ENCODE measurements at places on chromosomes 2 and 18.

DNA sequence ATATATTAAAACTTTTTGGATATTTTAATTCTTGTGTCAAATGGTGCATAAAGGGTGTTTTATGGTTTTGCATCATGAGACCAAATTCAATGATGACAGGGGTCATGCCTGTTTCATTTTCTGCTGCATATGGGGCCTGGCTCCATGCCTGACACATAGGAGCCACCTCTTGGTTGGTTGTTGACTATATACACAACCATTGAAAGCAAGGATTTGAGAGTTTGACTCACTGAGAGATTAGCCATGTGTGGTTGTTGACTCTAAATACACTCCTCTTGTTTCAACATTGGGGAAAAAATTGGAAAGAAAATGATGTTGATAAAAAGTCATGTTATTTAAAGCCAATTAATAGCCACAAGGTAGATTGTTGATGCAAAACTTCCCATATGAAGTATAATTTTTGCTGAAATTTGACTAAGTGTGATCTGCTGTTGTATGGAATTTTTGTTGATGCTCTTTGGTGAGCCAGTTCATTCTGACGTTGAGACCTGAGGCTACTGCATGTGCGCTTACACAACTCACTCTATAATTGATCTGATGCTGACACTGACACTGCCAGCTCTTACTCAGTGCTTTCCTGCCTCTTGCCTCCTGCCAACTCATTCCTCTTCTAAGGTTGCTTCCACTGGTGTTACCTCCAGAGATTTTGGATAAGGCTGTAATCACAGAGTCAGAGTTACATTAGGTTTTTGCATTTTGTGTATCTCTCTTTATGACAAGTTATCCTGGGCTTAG is 446.2 kb upstream of the SLC14A2 start:
- peak; percentile 60 for DNase-seq

GRCh38 chr2:137173463-137173862 is 408.1 kb downstream of the THSD7B start:
- DNase-seq: peak; percentile 83

GRCh38 chr2:112924821-112925220 is 13.9 kb downstream of the IL37 start:
- DNase-seq: no peak

DNA sequence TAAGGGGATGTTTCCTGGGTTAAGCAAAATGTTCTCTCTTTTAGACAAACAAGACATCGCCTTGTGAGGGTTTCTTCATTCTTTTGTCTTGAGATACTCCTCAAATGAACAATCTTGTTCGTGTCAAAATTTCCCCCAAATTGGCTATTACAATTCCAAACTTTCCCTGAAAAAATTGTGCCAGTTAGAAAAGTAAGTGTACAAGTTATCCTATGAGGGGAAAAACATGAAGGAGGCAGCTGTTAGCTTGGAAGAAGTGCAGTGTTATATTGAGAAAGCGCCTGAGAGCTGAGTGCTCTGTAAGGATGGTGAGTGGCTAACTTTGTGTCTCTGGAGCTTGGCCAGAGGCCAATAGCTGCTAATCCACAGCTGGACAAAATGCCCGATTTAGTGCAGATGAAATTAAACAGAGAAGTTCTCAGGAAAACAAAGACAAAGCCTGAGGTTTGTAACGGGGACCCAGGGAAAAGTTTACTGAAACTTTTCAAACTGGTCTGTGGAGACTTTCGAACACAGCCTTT is 14.1 kb upstream of the PLEKHH2 start:
- DNase-seq: no peak

- DNase-seq: no peak
Observed at GRCh38 chr2:230075988-230076631, 7.4 kb upstream of the SLC16A14 start.

DNA sequence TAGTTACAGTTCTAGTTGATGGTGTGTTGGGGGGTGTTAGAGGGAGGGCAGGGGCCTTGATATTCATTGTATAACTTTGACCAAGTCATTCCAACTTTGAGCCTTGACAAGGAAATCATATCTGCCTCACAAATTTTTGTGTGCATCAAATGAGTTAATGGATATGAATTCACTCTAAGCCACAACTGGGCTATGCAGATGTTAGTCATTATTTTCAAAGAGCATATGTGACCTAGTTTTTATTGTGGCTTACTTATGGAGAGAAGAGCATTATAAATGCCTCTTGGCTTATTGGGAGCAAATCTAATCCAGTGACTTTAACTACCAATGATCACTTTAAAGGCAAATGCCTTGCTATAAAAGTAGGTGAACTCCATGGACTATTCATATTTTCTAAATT is 250.2 kb downstream of the LPIN1 start:
- peak; percentile 84 for DNase-seq

GRCh38 chr2:33226546-33226945 is 249.9 kb upstream of the RASGRP3 start:
- no peak for DNase-seq

DNA sequence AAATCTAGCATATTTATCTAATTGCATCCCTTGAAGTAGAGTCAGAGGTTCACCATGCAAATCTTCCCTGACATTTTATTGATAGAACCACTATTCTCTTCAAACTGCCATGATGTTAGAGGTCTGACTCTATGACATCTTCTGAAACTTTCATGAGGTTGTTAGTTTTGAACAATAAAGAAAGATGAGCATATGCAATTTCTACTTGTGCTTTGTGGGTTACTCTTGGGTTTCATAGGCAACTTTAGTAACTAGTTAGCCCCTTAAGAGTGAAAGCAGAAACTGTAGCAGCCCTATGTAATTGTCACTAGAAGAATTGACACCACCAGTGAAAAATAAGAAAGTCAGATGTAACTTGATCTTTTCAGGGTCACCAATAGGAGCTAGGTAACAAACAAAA is 53.1 kb upstream of the ZEB2 start:
- no peak for DNase-seq

DNA sequence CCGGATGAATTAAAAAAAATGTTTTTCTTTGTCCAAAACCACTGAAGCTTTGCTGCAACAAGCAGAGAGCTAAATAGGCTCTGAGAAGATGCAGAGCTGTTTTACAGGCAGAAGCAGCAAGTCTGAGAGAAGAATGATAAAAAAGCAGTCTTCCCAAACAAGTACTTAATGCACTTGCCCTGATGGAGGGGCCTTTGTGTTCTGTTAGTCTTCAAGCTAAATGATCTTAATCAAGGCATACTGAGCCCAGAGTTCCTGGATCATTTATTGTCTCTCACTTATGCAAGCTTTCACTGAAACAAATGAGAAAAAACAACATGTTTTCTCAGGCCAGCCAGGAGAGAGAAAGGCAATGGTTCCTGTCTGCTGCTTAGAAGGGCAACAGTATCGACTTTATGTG is 152.5 kb downstream of the CLIP4 start:
- DNase-seq: no peak

DNA sequence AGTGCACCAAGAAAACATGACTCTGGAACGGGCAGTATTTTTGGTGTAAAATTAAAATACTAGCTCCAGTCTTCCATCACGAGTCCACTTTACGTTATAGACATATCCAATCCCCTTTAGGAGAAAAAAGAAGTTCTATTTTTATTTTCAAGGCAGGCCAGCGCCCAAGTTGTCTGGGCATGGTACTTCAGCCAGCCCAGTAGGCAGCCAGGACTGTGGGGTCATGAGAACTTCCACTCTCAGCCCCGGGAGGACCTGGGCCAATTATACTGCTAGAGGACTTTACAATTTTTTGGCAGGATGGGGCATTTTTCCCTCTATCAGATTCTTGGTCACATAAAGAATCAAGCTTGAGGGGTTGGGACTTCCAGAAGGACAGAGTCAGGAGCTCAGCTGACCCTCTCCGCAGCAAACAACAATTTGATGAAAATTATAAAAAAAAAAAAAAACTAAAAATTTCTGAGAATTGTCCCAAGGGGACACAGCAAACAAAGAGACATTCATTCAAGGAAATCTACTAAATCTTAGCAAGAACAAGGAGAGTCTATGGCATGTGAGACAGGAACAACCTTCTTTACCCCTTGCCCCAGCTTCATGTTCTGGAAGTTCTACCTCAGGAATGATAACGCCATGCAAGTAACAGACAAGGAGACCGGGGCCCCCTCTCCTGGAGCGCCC is 37.3 kb upstream of the B3GNT2 start:
- DNase-seq: no peak

- DNase-seq: no peak
Observed at GRCh38 chr18:48634975-48635374, 96.1 kb downstream of the CTIF start.

GRCh38 chr18:24600076-24600654 is 139.7 kb downstream of the HRH4 start:
- DNase-seq: peak; percentile 65

DNA sequence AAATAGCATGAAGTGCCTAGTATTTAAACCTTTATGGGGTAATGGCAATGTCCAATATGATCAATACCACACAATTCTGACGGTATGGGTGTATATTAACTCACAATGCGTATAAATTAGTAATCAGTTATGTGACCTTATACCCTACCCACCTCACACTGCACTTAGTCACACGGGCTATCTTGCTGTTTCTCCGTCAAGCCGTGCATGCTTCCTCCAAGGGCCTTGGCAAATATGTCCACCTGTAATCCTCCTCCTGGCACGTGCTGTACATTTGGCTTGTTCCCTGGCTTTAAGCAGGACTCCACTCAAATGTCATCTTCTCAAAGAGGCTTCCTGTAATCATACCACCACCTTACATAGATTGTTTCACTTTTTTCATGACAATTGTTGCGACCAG is 12.2 kb downstream of the TNFRSF11A start:
- no peak for DNase-seq

- DNase-seq: peak; percentile 79
Observed at GRCh38 chr2:189249171-189249570, 69.6 kb upstream of the COL5A2 start.

DNA sequence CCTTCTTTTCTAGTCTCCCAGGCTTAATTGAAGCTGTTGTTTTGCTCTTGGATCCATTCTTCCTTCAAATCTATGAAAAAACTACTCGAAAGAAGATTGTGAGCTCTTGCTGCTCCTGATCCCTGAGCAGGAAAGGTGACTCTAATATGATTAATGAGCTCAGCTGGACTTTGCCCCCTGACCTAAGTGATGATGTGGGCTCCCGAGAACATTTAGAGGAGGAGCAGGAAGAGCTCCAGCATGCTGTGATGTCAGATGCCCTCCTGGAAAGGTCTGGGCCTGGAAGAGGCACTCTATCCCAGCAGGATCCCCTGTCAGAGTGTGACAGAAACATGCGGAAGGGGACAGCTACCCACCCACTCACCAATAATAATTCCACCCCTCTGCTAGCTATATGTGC is 117.9 kb upstream of the PELI1 start:
- DNase-seq: no peak

GRCh38 chr2:221125691-221126090 is 446.4 kb downstream of the EPHA4 start:
- DNase-seq: no peak

Measured in fibroblast of skin of abdomen (primary cell).